Smooth muscle cell of the pulmonary artery (primary cell): ENCODE measurements at places on chromosomes 11 and 22. TPM values are rescaled to one million over a fixed set of nuclear protein-coding genes. Genes with fewer than 3 reads are reported as not detected.

Gene APOBEC3C
- 13.1 and 15.0 TPM in 2 replicates for total RNA-seq

Gene OR51B5
- 0.13 and 0.17 TPM in 2 replicates for total RNA-seq

Gene GUCY1A2
- 0.10 and 0.52 TPM in 2 replicates for total RNA-seq

Gene DYNC2H1
- total RNA-seq: 53.4 and 54.2 TPM in 2 replicates

Gene LMF2
- 60.0 and 74.5 TPM in 2 replicates for total RNA-seq

Gene PRG2
- total RNA-seq: 0.26 and 0.73 TPM in 2 replicates

Gene PHLDA2
- 5.8 and 9.1 TPM in 2 replicates for total RNA-seq

Gene CHRM1
- total RNA-seq: not detected in 2 replicates

Gene SART1
- total RNA-seq: 28.2 and 31.3 TPM in 2 replicates

Gene MCHR1
- 2.7 and 3.7 TPM in 2 replicates for total RNA-seq

Gene VSTM5
- total RNA-seq: 0.03 and 0.20 TPM in 2 replicates
